Skeletal muscle tissue (tissue), 5 donors: ENCODE measurements at places on chromosomes 7 and 10. TPM values are rescaled to one million over a fixed set of nuclear protein-coding genes. Genes with fewer than 3 reads are reported as not detected.

The TMEM209 gene
- total RNA-seq = 7.3 TPM

The FAM131B gene
- 1.0 TPM for total RNA-seq

The TMEM140 gene
- 1.6 TPM for total RNA-seq

The SSBP1 gene
- total RNA-seq = 101 TPM
